Liver (tissue), 10 donors: ENCODE measurements at places on chromosomes 5 and 9.

GRCh38 chr5:177474002-177474476 lies 605 bp upstream of the DBN1 start:
- H3K36me3 ChIP-seq = no peaks in the 10 kb centered on the region
- no peak for DNase-seq
- H3K4me1 ChIP-seq = peaks cover 3% of the 10 kb centered on the region

- no peaks in the 10 kb centered on the region for H3K27me3 ChIP-seq
- H3K27ac ChIP-seq = no peak overlapping the region
- H3K4me1 ChIP-seq = no peaks in the 10 kb centered on the region
- no peak overlapping the region for H3K4me3 ChIP-seq
- H3K36me3 ChIP-seq = no peaks in the 10 kb centered on the region
Measured at GRCh38 chr5:68542207-68542606, 326.7 kb downstream of the PIK3R1 start.

DNA sequence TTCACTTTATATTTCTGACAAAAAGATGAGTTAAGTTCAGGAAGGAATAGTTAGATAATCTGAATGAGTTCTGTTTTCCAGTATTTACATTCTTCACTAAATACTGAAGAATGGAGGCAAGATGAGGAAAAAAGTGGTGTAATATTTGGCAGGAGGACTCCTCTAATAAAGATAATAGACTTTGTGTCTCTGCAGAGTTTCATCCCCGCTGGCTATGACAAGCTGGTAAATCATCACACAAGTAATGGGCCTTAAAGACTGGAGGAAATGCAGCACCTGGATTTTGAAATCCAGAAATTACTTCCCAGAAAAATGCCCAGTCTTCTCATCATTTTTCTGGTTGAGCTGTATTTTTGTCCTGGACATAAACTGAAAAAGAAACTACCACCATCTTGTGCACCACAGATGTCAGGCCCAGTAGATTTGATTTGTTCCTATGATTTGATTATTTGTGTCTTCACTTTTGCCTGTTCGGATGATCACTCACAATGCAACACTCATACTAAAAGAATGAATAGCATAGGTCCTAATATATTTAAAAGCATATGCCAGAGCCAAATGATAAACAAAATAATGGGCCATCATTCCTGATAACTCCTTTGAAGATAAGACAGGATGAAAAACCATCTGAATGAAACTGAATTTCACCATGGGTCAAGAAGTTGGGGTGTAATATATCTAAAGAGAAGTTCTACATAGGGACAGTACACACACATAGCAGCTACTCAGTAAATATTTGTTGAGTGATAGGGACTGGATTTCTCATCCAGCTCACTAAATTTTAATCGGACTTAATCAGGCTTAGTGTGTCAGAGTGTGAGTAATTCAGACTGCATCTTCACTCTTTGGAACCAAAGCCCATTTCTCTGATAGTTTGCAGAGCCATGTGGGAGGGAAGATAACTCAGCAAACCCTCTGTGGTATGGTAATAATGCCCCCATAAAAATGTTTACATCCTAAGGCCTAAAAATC lies 200.5 kb downstream of the HINT1 start:
- H3K27ac ChIP-seq = no peak overlapping the region
- H3K4me1 ChIP-seq = no peaks in the 10 kb centered on the region
- H3K36me3 ChIP-seq = no peaks in the 10 kb centered on the region
- H3K27me3 ChIP-seq = no peaks in the 10 kb centered on the region

- H3K4me3 ChIP-seq = no peak overlapping the region
- no peak overlapping the region for H3K27ac ChIP-seq
- DNase-seq = no peak
- H3K27me3 ChIP-seq = no peaks in the 10 kb centered on the region
- no peaks in the 10 kb centered on the region for H3K36me3 ChIP-seq
Measured at GRCh38 chr9:19660019-19660418, 128.8 kb downstream of the SLC24A2 start.

DNA sequence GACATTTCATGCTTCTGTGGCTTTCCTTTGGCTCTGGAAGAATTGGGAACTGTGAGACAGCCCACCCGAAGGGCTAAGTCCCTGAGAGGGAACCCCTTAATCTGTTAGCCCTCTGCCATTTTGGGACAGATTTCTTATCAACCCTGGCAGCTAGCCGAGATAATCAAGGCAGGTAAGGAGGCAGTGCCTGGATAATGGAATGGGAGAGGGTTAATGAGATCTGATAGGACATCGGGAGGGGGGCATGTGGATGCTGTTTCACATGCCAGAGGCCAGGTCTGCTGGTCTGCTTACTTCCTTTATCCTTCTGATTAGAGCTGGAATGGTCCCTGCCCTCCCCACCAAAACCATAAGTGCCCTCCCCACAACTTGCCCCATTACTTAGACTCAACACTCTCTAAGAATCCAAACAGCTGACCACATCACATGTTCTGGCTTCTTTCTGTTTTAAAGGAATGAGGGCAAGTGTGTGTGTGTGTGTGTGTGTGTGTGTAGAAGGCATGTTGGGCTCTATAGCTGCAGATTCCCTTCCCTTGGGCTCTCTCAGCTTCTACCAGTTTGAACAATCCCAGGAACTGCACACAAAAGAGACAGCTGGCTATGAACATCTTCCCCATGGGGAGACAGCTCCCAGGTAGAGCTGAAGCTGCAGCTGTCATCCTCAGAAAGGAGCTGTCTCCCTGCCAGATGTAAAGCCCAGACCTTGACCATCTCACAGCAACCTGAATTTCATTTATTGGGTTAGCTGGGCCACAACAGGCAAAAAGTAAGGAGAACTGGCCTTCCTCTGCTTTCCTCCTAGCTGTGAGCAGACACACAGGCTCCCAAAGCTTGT lies 221.3 kb downstream of the PIK3R1 start:
- no peak overlapping the region for H3K27ac ChIP-seq
- H3K36me3 ChIP-seq = no peaks in the 10 kb centered on the region
- no peak for DNase-seq
- H3K27me3 ChIP-seq = no peaks in the 10 kb centered on the region
- H3K4me1 ChIP-seq = no peaks in the 10 kb centered on the region
- H3K4me3 ChIP-seq = no peak overlapping the region

DNA sequence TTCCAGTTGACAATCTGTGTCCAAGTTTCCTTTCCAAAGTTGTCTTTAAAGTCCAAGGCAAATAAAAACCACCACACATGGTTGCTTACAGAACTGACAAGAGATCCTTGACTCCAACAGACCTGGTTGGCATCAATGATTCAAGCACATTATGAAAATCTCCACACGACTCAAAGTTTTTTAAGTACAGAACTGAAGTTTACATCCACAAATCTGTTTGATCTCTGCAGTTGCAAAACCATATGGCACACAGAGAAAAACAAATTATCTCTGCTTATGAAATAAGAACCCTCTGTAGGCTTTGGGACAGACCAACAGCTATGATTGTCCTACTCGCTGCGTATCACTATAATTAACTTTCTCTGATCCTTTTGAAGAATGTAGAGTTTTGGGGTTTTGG lies 60.8 kb downstream of the MLLT3 start:
- H3K27me3 ChIP-seq = no peaks in the 10 kb centered on the region
- no peaks in the 10 kb centered on the region for H3K4me1 ChIP-seq
- H3K27ac ChIP-seq = no peak overlapping the region
- no peak for DNase-seq
- no peak overlapping the region for H3K4me3 ChIP-seq

DNA sequence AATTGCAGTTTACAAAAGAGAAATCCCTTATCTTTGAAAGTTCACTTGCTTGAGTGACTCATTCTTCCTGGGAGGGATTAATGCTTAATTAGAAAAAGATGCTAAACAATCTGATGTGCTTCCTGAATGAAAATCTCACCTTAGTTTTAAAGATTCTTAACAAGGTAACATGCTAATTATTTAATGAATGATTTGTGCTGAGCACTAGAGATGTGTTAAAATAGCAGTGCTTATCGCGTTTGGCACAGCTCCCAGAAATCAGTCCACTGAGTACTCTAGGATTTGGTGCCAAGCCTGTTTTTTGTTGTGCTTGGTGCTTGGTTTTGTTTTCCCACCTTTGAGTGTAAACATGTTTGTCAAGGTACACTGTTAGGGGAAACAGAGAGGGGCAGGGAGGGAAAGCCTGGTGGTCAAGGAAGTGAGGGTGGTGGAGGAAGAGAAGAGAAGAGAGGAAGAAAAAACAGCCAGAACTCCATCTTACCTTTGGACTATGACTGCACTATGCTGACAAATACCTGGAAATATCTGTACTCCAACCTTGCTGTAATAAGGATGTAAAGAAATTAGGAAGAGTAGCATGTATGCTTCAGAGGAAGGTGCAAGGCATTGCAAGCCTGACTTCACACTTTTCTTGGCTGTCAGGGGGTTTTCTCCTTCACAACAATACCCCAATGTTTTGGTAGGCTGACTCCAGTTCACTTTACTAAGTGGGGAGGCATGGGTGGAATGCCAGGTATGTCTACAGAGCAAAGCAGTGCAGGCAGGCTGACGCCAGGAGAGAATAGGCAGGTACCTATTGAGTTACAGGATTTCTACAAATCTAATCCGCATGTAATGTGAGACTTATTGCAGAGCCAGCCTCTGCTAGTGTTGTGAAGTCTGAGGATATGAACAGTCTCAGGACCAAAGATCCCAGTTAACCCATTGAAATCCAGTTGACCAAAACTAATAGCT lies 157.2 kb upstream of the ISL1 start:
- no peaks in the 10 kb centered on the region for H3K27me3 ChIP-seq
- H3K27ac ChIP-seq = no peak overlapping the region
- no peak overlapping the region for H3K4me3 ChIP-seq
- no peaks in the 10 kb centered on the region for H3K36me3 ChIP-seq
- H3K4me1 ChIP-seq = peaks cover 7% of the 10 kb centered on the region

GRCh38 chr9:36045610-36046009 lies 8.9 kb downstream of the RECK start:
- H3K4me3 ChIP-seq = no peak overlapping the region
- no peak overlapping the region for H3K27ac ChIP-seq
- H3K4me1 ChIP-seq = no peaks in the 10 kb centered on the region
- no peak for DNase-seq

DNA sequence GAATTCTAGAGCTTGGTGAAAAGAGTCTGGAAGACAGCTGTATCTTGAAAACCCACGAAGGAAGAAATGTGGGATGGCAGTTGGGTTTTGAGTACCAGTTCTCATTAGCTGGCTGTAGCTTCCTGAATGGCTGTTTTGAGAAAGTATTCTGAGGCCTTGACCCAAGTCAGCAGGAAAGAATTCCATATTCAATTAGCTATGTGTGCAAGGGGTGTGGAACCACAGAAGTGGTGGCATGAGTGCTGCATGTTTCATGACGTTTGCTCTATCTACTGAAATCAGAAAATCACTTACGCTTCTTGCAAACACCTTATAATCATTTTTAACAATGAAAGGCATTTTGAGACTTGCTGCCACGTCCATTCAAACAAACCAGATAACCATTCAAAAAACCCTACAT lies 69.1 kb downstream of the TRPM3 start:
- no peak overlapping the region for H3K4me3 ChIP-seq
- DNase-seq = no peak
- no peaks in the 10 kb centered on the region for H3K36me3 ChIP-seq
- H3K27ac ChIP-seq = no peak overlapping the region
- H3K4me1 ChIP-seq = no peaks in the 10 kb centered on the region

- H3K27ac ChIP-seq = no peak overlapping the region
- no peaks in the 10 kb centered on the region for H3K27me3 ChIP-seq
- H3K36me3 ChIP-seq = no peaks in the 10 kb centered on the region
- H3K4me1 ChIP-seq = no peaks in the 10 kb centered on the region
Measured at GRCh38 chr5:122435761-122436160, 123.7 kb downstream of the SNCAIP start.

DNA sequence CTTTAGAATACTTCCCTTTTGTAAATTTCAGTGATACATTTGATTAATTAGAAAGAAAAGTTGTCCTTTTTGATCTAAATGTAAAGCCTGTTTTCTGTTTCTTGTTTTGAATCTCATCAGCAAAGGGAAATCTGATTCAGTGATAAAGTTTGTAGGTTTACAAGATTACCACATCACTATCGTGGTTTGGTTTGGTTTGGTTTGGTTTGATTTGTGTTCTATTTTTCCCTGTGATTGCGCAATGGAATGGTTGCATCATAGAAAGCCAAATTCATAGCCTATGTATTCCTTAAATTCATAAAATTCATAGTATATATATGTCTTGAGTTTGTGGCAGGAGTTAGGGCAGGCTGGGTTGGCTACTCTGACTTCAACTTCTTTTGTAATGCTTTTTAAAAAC lies 15.2 kb downstream of the SRFBP1 start:
- no peaks in the 10 kb centered on the region for H3K4me1 ChIP-seq
- H3K4me3 ChIP-seq = no peak overlapping the region
- DNase-seq = no peak
- H3K36me3 ChIP-seq = peaks cover 6% of the 10 kb centered on the region

- no peaks in the 10 kb centered on the region for H3K36me3 ChIP-seq
- H3K4me1 ChIP-seq = no peaks in the 10 kb centered on the region
- no peaks in the 10 kb centered on the region for H3K27me3 ChIP-seq
- no peak for DNase-seq
- H3K27ac ChIP-seq = no peak overlapping the region
- no peak overlapping the region for H3K4me3 ChIP-seq
Measured at GRCh38 chr5:74028406-74028805, 402.4 kb downstream of the ARHGEF28 start.

GRCh38 chr9:90099262-90099963 lies 494.6 kb downstream of the GADD45G start:
- H3K36me3 ChIP-seq = no peaks in the 10 kb centered on the region
- no peaks in the 10 kb centered on the region for H3K27me3 ChIP-seq
- no peaks in the 10 kb centered on the region for H3K4me1 ChIP-seq
- no peak overlapping the region for H3K27ac ChIP-seq
- H3K4me3 ChIP-seq = no peak overlapping the region
- no peak for DNase-seq

GRCh38 chr5:112784726-112785125 lies 47.0 kb downstream of the APC start:
- H3K27me3 ChIP-seq = no peaks in the 10 kb centered on the region
- no peak for DNase-seq
- H3K36me3 ChIP-seq = peaks cover 3% of the 10 kb centered on the region
- H3K4me1 ChIP-seq = no peaks in the 10 kb centered on the region
- no peak overlapping the region for H3K4me3 ChIP-seq

GRCh38 chr9:135330685-135331590 lies 148.6 kb upstream of the PPP1R26 start:
- H3K4me1 ChIP-seq = no peaks in the 10 kb centered on the region
- no peaks in the 10 kb centered on the region for H3K36me3 ChIP-seq
- DNase-seq = no peak
